Stimulated activated CD8-positive, alpha-beta memory T cell treated with anti-CD3 and anti-CD28 coated beads, Interleukin-7, amount 100 ng/mL, for 48 hours (primary cell): ENCODE measurements at places on chromosomes 2 and 18.

- DNase-seq: no peak
Observed at GRCh38 chr18:31591628-31592027, at the start of gene TTR. TTR (plus strand) TSS chr18:31591877; CDS start chr18:31591903, 26 bp downstream.

- DNase-seq: peak; percentile 43
Observed at GRCh38 chr2:70948337-70949003, 12.8 kb downstream of the ATP6V1B1 start.

- DNase-seq: no peak
Observed at GRCh38 chr2:216477283-216478035, 21.2 kb upstream of the RPL37A start.

GRCh38 chr2:214100488-214100887 lies 310.4 kb upstream of the VWC2L start:
- DNase-seq: no peak

DNA sequence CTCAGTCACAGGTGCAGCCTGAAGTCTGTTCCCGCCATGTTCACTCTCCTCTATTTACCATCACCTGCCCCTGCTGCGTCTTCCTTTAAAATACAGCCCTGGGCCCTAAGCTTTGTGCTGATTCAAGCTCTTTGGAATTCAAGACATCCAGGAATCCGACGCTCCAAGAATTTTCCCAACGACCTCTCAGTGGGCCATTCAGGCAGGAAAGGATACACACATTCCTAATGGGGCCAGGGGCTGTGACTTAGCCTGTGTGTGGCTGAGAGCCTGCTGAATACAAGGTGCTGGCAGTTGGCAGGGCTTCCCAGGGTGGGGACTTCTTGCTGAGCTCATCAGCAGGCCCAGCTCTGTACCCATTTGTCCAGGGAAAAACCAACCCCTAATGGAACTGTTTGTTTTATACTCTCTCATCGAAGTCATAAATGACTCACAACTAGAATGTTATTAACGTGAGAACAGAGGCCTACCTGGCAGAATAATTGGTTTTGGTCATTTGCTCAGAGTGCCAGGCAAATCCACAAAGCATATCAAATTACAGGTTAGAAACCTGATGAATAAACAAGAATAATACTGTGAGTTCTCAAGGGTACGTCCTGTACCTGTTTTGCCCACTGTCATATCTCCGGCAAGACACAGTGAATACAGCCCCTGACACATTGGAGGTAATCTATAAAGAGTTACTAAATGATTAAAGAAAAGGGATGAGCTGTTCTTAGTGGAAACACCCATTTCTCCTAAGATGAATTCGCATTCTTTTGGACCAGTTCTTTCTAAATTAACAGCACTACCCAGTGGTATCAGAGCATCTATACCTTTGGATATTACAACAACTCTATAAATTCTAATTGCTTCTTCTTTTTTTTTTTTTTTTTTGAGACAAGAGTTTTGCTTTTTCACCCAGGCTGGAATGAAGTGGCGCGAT lies 12.6 kb upstream of the KCMF1 start:
- no peak for DNase-seq

GRCh38 chr2:117745537-117745936 lies 69.0 kb upstream of the DDX18 start:
- no peak for DNase-seq

DNA sequence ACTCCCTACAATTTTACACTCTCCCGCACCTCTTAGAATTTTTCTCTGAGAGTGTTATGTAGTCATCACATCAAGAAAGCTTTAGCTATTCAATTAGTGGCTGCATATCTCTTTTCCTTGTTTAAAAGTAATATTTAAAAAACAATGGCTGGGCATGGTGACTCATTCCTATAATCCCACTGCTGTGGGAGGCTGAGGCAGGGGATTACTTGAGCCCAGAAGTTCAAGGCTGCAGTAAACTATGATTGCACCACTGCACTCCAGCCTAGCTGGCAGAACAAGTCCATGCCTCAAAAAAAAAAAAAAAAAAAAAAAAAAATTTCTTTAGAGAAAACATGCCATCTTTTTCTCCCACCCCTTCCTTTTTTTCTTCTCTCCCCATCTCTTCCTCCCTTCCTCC lies 44.3 kb downstream of the AQP4 start:
- DNase-seq: no peak

GRCh38 chr2:205556841-205557539 lies 125.3 kb upstream of the NRP2 start:
- DNase-seq: no peak

- DNase-seq: no peak
Observed at GRCh38 chr18:78126536-78126935, 853.1 kb upstream of the SALL3 start.

DNA sequence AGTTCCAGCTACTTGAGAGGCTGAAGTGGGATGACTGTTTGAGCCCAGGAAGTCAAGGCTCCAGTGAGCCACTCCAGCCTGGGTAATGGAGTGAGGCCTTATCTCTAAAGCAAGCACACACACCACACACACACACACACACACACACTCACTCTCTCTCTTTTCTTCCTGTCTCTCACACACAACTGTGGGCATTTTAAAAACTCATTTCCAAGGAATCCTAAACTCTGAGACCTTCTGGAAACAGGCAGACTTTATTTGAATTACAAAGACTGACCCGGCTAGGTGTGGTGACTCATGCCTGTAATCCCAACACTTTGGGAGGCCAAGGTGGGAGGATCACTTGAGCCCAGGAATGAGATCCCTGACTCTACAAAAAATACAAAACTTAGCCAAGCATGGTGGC lies 21.3 kb downstream of the WDSUB1 start:
- no peak for DNase-seq

- no peak for DNase-seq
Observed at GRCh38 chr2:64394153-64394552, 59.8 kb upstream of the LGALSL start.

DNA sequence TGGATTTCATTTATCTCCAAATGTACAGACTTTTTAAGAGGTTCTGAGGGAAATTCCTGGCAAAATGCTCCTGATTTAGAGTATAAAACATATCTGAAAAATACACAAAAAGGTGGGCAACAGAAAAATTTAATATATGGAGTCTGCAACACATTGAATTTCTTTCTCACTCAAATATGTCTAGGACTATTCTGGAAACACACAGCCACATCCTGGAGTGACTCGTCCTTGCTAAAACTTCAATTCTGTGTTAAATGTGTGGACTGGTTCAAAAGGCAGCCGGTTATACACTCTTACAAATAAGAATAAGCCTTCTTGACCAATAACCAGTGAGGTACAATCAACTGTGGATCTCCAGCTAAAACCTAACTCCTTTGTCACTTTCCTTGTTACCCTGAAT lies 44.1 kb upstream of the RND3 start:
- no peak for DNase-seq

GRCh38 chr2:205995260-205995659 lies 90.7 kb downstream of the INO80D start:
- DNase-seq: no peak

- DNase-seq: no peak
Observed at GRCh38 chr2:6866275-6866671, 566 bp upstream of the CMPK2 start.

DNA sequence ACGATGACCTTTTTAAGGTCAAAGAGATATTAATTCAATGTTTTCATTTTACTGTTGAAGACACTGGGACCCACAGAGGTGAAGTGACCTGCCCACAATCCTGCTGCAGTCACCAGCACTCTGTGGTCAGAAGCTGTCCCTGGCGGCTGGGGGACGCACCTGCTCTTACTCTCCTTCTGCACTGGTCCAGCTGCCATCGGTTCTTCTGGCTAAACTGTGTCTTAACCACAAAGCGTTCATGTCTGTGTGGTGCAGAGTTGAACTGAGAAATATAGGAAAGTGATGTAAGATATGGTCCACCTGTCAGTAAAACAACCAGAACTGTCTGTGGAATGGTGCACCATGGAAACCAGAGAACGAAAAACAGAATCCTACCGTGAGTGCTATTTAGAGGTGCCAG lies 44.9 kb upstream of the SMIM21 start:
- no peak for DNase-seq
